ENCODE measurements at places on chromosomes 1 and 21.

GRCh38 chr21:18840239-18840638 lies 436.7 kb upstream of the TMPRSS15 start:
- peak; percentile 55 for DNase-seq

DNA sequence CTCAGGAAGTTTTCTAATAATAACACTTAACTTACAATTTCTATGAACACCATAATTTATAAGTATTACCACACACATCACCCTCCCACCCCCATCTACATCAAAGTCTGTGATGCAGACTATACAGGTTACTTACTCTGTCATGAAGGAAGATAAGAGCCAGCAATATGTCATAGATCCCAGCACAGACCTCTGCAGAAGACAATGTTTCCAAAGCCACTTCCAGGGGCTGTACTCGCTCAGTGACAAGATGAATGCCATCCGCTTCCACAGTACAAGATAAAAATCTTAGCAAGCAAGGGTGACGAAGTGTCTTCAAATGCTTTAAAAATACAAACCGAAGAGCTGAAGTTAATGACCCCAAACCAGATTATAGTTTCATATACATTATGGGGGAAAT lies 15.2 kb downstream of the SCYL3 start:
- no peak for DNase-seq

- DNase-seq: no peak
These were observed 11.0 kb downstream of the GSTM5 start for GRCh38 chr1:109722908-109723691.

GRCh38 chr1:203175827-203176241 lies 208 bp upstream of the MYBPH start:
- DNase-seq: peak; percentile 20

GRCh38 chr1:70486676-70487458 lies 75.8 kb downstream of the CTH start:
- peak; percentile 31 for DNase-seq

DNA sequence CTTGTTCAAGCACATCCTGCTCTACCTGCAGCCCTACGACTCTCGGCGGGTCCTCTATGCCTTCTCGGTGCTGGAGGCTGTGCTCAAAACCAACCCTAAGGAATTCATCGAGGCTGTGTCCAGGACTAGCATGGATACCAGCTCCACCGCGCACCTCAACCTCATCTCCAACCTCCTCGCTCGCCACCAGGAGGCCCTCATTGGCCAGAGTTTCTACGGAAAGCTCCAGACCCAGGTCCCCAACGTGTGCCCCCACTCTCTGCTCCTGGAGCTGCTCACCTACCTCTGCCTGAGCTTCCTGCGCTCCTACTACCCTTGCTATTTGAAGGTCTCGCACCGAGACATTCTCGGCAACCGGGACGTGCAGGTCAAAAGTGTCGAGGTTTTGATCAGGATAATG lies 74.3 kb upstream of the MORC3 start:
- DNase-seq: no peak

DNA sequence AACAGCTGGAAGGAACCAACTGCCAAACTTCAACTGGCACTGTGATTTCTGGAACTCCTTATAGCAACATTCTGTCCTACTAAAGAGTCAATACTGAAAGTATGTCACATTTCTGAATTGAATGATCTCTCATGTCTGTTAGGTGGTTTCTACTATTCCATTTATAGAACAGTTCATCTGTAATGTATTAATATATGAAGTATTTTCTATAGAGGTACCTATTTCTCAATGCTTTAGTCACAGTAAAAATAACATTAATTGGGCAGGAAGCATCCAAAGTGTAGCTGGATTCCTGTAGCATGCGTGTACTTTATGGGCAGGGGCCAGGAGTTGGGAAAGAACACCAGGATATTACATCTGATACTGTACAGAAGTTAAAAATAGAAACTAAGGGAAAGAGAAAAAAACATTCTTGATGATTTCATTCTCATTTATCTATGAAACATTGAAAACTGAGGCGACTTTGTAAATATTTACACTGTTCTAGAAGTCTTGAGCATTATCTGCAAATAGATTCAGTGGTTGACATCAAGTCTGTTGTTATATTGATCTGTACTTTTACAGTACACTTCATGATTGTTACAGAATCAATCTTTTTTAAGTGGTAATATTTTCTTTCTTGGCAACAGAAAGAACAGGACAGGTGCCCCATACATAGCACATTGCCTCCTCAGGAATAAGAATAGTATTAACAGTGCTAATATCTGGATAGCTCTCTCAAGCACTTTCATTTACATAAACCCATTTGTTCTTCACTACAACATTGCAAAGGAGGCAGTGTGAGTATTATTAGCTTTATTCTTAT lies 6.2 kb upstream of the ZNF281 start:
- DNase-seq: peak; percentile 76

DNA sequence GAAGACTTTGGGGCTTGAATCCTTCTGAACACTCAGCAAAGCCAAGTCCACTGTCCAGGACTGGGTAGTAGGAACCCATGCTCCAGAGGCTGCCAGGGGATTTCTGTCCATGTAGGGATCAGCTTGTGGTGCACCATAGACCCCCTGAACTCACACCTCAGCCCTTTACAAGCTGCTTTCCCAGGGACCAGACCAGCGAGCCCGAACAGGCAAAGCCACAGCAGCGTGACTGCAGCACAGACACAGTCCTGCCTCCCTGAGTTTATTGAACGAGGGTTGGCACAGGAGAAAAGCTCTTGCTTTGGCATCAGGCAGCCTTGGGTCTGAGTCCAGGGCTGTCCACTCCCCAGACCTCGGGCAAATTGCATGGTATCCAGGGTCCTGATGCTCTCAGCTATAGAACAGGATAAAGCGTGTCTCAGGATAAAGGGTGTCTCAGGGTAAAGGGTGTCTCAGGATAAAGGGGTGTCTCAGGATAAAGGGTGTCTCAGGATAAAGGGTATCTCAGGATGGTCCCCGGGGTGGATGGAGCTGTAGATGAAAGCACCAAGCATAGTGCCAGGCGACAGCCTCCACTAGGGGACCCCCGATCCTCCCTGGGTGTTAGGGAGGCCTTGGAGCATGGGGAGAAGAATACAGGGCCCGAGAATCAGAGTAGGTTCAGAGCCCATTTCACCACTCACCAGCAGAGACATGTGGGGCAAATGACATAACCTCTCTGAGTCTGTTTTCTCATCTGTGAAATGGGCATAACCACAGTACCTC lies 648.8 kb downstream of the NPHP4 start:
- no peak for DNase-seq

DNA sequence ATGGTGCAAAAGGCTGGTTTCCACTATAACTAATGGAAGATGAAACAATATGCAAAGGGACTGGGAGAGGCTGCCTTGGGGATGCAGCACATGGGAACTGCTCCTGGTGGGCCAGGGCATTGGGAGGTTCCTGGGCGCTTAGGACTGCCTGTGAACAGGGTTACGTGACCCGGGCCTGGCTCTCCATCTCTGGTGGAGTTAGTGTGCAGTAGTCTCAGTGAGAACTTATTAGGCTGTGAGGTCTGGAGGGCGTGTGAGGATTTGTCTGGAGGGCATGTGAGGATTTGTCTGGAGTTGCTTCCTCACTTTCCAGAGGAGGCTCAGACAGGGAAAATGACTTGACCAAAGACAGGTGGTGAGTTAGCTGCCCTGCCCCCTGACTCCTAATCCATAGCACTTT lies 1.5 kb upstream of the ETV3L start:
- no peak for DNase-seq

DNA sequence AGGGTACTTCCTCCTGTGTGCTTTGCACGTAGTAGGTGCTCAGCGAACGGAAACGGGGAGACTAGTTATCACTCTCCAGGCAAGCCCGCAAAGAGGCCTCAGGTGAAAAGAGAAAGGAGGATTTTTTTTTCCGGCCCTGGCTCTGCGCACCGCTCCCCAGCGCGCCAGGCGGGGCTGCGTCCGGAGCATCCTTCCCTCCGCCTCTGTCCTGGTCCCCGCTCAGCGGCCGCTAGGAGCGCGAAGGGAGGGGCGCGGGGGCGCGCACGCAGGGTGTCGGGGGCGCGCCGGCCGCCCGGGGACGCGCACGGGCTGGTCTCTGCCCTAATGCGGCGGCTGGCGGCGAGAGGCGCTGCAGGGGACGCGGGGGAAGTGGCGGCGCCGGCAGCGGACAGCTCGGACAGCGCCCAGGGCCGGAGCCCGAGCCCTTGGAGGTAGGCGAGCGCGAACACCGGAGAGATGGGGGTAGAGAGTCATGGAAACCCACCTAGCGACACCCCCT lies 42.3 kb upstream of the NFASC start:
- peak; percentile 98 for DNase-seq

GRCh38 chr1:57711326-57711725 lies 287.5 kb upstream of the DAB1 start:
- peak; percentile 13 for DNase-seq

- DNase-seq: no peak
These were observed 60.1 kb downstream of the CD34 start for GRCh38 chr1:207850621-207851407.

DNA sequence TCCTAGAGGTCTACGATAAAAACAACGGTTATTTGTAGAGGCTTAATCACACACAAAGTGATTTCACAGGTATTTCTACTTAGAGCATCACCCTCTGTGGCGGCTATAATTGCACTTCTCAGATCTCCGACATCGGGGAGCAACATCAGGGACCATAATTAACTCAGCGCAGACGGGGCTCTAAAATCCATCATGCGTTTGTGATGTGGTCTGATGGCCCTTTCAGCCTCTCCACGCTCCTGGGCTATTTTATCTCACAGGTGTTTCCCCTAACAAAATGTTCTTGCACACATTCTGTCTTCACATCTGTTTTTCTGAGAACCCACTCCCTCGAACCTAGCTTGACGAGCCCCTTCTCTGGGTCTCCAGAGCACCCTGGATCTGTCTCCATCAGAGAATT lies 146.3 kb upstream of the DUSP10 start:
- no peak for DNase-seq

- no peak for DNase-seq
These were observed 123.5 kb downstream of the SLC45A1 start for GRCh38 chr1:8441426-8441825.

- no peak for DNase-seq
These were observed 92.3 kb downstream of the SGIP1 start for GRCh38 chr1:66626261-66626660.

DNA sequence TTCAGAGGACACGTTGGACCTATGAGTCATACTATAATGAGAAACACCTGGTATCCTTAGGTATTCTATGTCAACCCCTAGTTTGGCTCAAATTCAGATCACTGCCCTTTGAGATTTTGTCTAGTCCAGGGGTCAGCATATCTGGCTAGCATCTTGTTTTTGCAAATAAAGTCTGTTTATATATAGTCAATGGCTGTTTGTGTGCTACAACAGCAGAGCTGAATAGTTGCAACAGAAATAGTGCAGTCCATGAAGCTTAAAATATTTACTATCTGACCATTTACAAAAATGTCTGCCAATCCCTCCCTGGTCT lies 48.5 kb upstream of the EDEM3 start:
- no peak for DNase-seq
